ENCODE measurements at places on chromosomes 1 and 21. TPM values are rescaled to one million over a fixed set of nuclear protein-coding genes. Genes with fewer than 3 reads are reported as not detected.
A peak's percentile ranks its signal among the peaks of the same experiment; 100 is the strongest.

GRCh38 chr1:1623181-1623630, 7.9 kb downstream of the MIB2 start:
- DNase-seq = no peak

DNA sequence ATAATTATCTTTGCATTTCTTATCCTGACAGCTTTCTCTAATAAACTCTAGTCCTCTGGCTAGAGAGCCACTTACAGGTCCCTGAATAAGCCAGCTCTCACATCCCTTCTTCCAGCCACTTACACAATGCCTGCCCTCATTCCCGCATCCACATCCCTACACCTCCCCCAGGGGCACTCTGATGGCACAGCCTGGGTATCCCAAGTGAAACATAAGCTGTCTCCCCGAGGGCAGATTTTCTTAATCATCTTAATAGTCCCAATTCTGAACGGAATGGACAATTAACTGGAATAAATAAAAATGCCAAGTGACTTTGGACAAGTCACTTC, 4.9 kb downstream of the RHOC start:
- DNase-seq = no peak

GRCh38 chr1:157968946-157969345, 24.5 kb upstream of the KIRREL1 start:
- DNase-seq = no peak

DNA sequence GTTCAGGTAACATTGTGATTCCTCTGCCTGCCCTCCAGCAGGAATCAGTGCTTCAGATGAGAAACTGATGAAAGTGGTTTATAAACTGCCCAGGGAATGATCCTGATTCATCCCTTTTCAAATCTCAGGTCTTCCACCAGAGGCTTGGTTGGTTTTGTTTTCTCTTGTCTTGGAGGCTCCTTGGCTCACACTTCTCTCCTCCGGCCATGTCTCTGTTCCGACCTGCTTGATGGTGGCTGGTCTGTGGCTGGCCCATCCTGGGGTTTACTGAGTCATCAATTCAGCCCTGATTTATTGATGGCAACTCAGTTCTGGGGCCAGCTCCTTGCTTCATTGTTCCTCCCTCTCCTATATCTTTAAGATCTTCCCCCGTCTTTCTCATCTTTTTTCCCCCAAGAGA, 56.6 kb upstream of the SLC2A1 start:
- no peak for DNase-seq

DNA sequence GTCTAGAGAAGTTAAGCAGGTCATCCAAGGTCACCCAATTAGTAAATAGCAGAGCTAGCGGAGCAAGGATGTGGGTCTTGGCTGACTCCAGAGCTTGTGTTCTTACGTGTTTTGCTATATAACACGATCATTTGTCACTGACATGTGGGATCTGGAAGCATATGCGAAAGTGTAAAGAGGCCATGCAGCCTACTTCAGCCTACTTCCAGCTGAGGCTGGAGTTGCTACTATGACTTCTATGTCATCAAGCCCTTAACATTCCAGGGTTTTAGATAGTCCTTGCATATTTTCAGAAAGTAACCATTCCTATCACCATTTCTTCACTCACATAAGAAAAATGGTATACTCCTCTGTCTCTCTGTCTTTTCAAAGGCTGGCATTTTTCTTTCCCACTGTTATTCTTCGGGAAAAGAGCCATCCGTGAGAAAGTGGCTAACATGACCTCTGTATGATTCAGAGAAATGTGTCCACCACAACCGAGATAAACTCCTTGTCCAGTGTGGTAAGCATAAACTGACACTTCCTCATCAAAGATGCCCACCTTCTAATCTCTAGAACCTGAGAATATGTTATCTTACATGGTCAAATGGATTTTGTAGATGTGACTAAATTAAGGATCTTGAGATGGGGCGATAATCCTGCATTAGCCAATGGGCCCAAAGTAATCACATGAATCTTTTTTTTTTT, 24.0 kb upstream of the ABL2 start:
- DNase-seq = no peak

DNA sequence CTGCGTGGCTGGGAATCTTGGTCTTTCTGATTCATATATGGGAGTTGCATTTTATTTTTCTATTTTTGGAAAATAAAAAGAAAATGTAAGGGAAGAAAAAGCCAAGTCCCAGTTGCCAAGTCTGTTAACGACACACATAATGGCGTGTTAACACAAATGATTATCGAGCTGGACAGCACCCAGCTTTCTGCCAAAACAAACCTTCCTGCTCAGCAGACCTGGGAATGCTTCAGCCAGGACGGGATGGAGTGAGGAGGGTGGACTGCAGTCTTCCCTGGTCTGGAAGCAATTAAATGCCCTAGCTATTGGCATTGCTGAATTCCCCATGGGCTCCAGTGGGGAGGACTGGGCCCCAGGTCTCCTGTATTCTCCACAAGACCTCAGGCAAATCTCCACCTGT, 184.2 kb upstream of the USP24 start:
- no peak for DNase-seq

DNA sequence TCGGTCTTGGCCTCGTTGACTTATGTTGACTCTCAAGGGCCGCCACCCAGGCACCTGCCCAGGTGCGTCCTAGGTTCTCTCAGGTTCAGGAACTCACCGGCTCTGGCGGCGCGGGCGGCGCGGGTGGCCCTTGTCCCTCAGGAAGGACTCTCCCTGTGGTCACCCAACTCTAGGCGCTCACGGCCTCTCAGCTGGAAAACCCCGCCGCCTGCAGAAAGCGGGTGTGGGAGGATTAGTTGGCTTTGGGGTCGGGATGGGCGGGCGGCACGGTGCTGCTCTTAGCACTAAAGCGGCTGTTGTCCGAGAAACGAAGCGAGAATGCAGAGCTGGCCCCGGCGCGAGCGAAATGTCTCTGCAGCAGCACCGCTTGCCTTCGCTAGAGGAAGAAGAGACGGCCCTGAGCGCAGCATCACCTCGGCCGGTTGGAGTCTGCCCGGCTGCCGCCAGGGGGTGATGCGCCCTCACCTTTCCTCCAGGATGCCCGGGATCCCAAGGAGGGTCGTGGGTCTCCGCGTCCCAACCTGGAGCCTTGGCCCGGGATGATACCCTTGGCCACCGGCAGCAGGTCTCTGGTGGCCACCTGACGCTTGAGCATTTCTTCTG, 8.1 kb upstream of the TADA1 start:
- peak; percentile 49 for DNase-seq

DNA sequence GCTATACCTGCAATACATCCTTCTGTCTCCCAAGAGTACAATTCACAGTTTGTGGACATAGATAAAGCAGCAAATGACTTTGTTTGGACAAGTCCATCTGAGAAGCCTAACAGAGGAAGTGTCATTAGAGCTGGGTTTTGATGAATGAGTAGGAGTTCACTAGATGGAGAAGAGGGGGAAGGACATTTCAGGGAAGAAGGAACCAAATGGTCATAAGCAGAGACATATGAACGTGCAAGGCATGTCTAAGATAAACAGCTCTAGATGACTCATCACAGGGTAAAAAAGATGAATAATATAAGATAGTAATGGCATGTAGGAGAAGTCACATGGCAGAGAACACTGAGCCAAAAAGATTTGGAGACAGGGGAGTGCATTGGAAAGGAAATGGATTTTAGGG, 54.5 kb downstream of the HMGB4 start:
- DNase-seq = no peak

DNA sequence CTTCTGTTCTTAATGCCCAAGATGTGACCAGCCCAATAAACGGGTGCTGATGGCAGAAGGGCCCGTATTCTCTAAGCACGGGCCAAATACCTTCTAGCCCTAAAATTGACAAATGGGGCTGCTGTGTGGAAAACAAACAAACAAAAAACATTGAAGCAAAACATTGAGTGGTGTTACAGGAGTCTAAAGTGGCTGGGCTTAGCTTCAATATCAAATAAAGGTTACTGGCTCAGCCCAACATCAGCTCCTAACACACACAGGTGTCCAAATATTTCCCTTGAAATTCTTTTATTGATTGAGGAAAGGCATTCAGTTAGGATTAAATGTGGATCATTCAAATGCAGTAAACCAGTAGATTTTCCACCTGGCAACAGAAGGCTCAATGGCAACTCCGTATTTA, 13.3 kb upstream of the TTF2 start:
- DNase-seq = no peak

- no peak for DNase-seq
Observed at GRCh38 chr1:32128479-32128878, 20.6 kb downstream of the KPNA6 start.

DNA sequence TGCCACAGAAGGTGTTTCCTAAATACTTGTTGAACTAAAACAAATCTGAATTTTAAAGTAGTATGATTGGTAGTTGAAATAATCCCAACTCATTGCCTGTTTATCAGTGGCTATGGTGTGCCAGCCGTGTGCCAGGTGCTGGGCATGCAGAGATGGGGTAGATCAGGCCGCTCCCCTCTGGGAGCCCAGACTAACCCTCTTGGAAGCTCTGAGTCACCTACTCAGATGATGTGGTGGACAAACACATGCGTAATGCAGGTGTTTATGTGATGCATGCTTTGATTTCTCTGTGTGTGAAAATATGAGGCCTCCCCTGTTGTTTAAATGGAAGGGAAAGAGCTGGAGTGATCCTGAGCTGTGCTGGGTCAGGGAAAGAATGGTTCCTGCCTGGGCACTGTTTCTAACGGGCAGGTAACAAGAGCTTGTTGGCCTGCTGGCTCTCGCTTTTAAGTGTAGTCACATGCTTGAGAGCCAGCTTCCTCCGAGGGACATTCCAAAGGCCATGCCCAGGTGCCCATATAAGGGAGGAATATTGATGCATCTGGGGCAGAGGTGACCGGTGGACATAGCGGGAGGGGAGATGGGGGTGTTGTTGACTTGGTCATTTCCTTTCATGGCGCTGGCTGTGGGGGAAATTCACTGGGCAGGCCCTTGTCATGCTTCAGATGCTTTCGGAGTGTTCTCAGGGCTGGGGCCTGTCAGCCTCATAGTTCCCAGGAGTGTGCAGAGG, 10.2 kb downstream of the MFN2 start:
- DNase-seq = no peak

Gene CDCA8
- 16.5 TPM for total RNA-seq

Gene ERICH3
- 0.08 TPM for total RNA-seq

Gene DYNLT5
- 1.3 TPM for total RNA-seq

Gene HSPB7
- total RNA-seq = 0.42 TPM

Gene ZSWIM5
- 2.9 TPM for total RNA-seq

Gene PLCH2
- total RNA-seq = 0.33 TPM

Gene KRTAP6-2
- total RNA-seq = not detected

Gene C4BPA
- 49.5 TPM for total RNA-seq

Data from liver (tissue), 10 donors.